ENCODE measurements at places on chromosomes 1 and 21.

- DNase-seq: no peak
Measured at GRCh38 chr1:55531644-55532043, 316.5 kb upstream of the USP24 start.

DNA sequence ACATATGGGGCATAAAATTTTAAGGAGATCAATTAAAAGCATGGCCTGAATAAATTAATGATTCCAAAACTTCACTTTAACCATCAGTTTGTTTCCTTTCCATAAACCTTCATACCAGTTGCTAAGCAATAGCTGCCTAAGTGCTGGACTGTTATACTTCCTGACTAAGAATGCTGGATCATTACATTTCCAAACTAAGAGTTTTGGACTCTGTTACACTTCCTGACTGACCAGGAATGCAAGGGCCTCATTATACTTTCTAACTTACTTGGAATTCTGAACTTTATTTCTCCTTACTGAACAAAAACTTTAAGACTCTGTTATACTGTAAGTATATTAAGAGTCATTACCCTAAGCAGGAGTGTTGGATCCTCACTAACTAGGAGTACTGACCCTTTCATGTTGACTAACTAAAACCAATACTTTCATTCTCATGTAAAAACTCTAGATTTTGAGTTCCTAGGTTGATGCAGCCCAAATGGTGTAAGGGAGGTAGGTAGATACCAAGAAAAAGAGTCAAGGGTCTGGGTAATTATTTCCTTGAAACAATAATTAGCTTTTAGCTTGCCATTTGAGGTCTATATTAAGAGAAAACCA is 118.2 kb downstream of the FAF1 start:
- DNase-seq: no peak

DNA sequence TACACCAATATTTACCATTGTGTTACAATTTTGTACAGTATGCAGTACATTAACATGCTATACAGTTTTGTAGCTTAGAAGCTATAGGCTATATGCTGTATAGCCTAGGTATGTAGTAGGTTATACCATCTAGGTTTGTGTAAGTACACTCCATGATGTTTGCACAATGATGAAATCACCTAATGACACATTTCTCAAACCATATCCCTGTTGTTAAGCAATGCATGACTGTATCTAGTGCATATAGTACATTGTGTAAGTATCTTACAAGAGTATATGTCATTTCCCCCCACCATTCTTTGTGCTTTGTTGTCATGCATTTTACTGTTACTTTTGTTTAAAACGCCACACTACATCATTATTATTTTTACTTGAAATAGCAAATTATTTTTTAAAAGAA is 65.7 kb upstream of the RNF11 start:
- no peak for DNase-seq

- no peak for DNase-seq
Measured at GRCh38 chr1:165075725-165076370, 280.7 kb downstream of the LMX1A start.

DNA sequence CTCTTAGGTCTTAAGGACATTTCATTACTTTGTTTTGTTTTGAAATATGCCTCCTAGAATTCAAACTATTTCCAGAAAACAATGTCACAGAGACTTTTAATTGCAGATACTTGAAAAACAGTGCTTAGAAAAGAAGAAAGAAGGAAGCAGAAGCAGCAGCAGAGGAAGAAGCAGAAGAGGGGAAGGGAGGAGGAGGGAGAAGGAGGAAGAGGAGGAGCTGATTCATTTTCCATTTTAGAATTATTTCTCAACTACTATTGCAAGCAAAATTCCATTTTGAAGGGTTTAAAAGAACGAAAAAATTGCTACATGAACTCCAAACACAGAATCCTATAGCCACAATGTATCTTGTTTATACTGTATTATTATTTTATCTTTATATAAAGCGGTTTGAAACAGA is 13.9 kb downstream of the RC3H1 start:
- no peak for DNase-seq

- DNase-seq: no peak
Measured at GRCh38 chr1:101060992-101061391, 35.4 kb upstream of the DPH5 start.

- DNase-seq: no peak
Measured at GRCh38 chr1:171904778-171905450, 63.6 kb downstream of the DNM3 start.

GRCh38 chr1:107138166-107138565 is 2.7 kb upstream of the NTNG1 start:
- no peak for DNase-seq

Data from stimulated activated CD4-positive, alpha-beta T cell treated with anti-CD3 and anti-CD28 coated beads, Interleukin-12 subunit alpha, Interleukin-12 subunit beta, amount 100 ng/mL, for 24 hours (primary cell).